ENCODE measurements at places on chromosomes 5 and 9. TPM values are rescaled to one million over a fixed set of nuclear protein-coding genes. Genes with fewer than 3 reads are reported as not detected.

The TGFBR1 gene
- 22.2 TPM for polyA plus RNA-seq

DNA sequence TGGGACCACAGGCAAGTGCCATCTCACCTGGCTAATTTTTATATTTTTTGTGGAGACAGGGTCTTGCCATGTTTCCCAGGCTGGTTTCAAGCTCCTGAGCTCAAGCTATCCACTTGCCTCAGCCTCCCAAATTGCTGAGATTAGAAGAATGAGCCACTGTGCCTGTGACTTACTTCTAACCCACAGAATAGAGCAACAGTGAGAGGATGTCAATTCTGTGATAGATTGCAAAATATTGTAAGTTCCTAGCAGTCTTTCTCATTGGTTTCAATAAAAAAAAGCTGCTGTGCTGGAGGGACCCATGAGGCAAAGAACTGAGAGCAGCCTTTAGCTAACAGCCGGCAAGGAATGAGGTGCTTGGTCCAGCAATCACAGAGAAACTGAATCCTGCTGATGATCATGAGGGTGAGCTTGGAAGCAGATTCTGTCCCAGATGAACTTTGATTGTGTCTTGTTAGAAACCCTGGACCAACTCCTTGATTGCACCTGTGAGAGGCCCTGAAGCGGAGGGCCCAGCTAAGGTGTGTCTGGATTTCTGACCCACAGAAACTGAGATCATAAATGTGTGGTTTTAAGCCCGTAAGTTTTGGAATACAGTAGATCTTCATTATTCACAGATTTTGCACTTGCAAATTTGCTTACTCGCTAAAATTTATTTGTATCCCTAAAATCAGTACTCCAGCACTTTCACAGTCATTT, 149.7 kb downstream of the GCNT1 start:
- DNase-seq, result no peak

DNA sequence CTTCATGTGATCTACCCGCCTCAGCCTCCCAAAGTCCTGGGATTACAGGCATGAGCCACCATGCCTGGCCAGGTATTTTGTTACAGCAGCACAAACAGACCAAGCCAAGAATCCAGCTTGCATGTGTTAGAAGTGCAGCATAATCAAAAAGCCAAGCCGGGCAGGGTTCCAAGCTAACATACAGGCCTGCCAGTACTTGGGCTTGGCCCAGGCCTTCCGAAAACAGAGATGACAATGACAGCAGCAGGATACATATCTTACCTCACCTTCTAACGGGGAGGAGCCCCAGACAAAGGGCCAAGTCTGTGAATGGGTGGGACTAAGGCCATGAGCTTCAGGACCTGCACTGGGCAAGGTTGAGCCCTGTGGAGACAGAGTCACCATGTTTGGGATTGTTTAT, 91.4 kb upstream of the ZNF462 start:
- no peak for DNase-seq

- DNase-seq, result no peak
Measured at GRCh38 chr9:126070058-126070655, 256.5 kb upstream of the MVB12B start.

- no peak for DNase-seq
Measured at GRCh38 chr9:111805830-111806241, 11.1 kb upstream of the SHOC1 start.

- DNase-seq, result no peak
Measured at GRCh38 chr9:15389173-15389572, 33.5 kb upstream of the SNAPC3 start.

DNA sequence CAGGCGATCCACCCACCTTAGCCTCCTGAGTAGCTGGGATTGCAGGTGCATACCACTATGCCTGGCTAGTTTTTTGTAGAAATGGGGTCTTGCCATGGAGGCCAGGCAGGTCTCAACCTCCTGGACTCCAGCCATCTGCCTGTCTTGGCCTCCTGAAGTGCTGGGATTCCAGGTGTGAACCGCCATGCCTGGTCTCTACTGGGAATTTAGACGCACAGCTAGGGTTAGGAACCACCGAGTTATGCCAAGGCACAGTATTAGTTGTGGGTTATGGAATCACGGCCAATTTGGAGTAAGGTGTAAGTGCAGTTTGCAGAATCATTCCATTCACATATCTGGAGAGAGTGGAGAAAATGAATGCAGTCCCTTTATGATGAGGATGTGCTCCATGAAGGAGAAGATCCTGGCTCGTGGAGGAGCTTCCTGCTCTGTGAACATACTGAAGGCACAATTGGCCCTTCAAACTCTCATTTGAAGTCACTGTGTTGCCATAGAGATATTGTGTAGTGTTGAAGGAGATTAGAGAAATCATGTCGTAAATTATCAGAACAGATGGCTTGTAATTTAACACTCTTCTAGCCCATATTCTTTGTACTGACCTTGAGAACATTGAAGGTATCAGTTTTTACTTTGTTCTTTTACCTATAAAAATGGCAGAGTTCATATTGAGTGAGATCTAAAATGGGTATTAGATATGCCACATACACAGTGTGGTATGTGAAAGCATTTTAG, 18.8 kb downstream of the TRIO start:
- DNase-seq, result no peak

- DNase-seq, result no peak
Measured at GRCh38 chr9:13063880-13064459, 215.5 kb downstream of the MPDZ start.

- DNase-seq, result no peak
Measured at GRCh38 chr5:18553269-18553668, 919.0 kb downstream of the TAF11L14 start.

DNA sequence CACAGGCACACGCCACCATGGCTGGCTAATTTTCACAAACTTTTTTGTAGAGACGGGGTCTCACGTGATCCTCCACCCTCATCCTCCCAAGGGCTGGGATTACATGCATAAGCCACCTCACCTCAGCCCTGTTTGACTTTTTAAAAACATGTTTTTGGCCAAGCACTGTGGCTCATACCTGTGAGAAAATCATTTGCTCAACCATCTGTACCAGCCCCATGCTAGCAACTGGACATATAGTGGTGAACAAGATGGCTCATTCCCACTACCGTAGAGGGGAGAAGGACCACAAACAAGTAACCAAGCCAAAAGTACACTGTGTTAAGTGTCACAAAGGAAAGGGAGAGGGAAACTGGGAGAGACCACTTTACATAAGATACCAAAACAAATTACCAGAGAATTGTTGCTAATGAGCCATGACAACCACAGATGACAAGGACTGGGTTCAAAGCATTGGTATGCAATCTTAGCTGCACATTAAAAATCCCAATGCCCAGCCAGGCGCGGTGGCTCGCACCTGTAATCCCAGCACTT, 19.2 kb downstream of the PPP2CA start:
- no peak for DNase-seq
